ENCODE measurements at places on chromosomes 5 and 9.
A peak's percentile ranks its signal among the peaks of the same experiment; 100 is the strongest.

GRCh38 chr5:72237415-72237814, 82.6 kb downstream of the MRPS27 start:
- no peak for DNase-seq

DNA sequence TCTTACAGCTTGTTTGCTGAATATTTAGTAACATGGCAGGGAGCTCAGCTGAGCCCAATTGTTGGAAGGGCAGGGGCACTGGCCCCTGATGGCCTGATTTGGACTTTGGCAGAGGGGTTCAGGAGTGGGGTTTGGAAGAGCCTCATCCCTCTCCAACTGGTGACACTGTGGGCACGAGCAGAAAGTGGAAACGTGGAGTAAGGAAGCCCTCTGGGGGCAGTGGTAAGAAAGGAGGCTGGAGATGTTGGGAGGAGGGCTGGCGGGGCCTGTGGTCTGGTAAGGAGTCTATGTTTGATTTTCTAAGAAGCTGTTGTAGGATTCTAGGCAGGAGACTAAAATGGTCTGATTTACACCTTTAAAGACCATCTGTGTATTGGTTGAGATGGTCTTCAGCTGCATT, 208.9 kb downstream of the HSPA4 start:
- DNase-seq = no peak

DNA sequence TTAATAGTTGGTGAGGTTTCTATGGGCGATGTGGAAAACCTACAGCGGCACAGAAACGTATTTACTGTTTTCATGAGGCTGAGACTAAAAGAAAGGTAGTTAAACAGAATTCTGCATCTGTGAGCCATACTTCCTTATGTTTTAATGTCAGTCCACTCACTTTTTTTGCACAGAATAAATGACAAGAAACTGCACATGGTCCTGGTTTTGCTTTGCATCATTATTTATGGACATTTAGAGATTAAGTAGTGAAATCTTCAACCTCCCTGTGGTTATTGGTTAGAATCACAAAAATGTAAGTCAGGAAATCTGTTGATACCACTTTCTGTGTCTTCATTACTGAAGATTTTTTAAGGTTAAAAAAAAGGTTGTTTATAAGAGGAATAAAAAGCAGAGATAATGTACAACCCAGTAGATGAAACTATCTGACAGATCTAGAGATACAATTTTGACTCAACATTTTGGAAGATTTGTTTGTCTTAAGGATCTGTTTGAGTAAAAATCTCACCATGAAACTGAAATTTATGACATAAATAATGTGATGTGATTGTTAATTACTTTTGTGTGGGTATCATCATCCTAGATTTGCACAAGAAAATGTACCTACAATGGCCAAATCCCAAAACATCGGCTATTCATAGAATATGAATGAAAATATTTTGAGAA, 2.4 kb downstream of the PRR16 start:
- DNase-seq = no peak

DNA sequence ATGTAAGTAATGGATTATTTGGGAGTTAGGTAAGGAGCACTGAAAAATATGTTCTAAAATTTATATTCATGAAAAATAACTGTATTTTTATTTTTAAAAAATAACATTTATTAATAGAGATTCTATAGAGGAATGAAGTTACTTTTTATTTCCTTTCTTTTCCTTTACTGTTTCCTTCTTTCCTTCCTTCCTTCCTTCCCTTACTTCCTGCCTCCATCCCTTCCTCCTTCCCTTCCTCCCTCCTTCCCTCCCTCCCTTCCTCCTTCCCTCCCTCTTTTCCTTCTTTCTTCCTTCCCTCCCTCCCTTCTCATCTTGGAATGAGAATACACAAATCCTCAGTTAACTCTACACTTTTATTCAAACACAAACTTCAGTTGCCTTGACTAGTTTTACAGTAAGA, 560.1 kb downstream of the RAB3C start:
- no peak for DNase-seq

DNA sequence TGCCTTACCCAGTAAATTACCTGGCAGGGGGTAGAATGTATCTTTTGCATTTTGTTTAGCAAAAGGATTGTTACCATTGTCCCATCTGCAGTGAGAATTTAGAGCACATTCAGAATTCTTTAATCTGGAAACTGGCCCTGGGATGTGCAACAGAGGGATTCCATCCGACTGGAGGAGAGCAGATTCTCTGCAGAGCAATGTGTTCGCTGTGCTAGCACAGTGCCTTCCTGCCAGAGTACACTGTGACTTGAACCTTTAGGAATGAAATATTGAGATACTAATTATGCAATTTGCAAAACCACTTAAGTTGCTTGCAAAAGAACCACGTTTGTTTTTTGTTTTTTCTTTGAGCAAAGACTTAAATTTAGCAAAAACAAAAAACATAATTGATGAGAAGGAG, 22.5 kb upstream of the DMRT1 start:
- DNase-seq = no peak

DNA sequence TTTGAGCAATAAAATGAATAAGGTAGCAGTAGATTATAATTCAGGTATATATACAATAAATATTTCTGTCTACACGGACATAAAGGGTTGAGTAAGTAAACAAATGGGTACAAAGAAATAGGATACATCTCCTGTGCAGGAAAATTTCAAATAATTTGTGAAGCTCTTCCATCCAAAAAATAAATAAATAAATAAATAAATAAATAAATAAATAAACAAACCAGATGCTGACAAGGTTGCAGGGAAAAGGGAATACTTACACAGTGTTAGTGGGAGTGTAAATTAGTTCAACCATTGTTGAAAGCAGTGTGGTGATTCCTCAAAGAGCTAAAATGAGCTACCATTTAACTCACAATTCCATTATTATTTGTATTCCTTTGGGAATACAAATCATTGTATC, 227.3 kb upstream of the CDH18 start:
- DNase-seq = no peak

DNA sequence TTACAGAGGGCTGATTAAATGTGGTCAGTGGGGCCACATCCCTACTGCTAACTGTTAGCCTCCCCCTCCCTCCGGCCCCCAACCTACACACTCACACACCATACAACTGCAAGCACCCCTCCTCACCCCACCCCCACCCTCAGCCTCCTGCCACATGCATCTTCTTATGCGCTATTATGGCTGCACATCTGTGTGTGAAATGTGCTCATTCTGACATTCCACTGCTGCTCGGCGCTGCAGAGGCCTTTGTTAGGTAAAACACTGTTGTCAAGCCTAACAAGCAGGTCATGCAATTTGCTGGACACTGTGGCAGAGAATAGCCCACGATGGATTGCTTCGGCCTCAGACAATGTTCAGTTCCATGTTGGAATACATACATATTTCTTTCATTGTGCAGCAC, 173.6 kb downstream of the NR2F1-AS1 start:
- no peak for DNase-seq

- DNase-seq = peak; percentile 24
Measured at GRCh38 chr5:63963080-63963735, 963 bp upstream of the HTR1A start.

- DNase-seq = no peak
Measured at GRCh38 chr5:6158974-6159831, 219.1 kb downstream of the MED10 start.

DNA sequence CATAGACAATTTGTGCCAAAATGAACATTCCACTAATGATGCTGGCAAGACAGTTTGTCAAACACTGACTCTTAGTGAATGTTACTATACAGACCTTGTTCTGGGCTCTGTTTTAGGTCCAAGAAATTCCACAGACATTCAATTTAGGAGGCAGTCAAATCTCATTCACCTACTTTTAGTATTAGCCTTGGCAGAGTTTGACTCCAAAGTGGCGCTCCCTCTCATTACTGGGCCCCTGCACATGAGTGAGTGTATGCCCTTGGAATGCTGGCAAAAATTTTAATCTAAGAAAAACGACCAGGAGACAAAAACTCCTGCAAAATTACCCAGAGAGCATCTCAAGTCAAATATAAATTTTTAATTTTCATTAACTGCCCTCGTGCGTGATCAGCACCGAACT, 94.9 kb upstream of the SLC27A6 start:
- DNase-seq = no peak

DNA sequence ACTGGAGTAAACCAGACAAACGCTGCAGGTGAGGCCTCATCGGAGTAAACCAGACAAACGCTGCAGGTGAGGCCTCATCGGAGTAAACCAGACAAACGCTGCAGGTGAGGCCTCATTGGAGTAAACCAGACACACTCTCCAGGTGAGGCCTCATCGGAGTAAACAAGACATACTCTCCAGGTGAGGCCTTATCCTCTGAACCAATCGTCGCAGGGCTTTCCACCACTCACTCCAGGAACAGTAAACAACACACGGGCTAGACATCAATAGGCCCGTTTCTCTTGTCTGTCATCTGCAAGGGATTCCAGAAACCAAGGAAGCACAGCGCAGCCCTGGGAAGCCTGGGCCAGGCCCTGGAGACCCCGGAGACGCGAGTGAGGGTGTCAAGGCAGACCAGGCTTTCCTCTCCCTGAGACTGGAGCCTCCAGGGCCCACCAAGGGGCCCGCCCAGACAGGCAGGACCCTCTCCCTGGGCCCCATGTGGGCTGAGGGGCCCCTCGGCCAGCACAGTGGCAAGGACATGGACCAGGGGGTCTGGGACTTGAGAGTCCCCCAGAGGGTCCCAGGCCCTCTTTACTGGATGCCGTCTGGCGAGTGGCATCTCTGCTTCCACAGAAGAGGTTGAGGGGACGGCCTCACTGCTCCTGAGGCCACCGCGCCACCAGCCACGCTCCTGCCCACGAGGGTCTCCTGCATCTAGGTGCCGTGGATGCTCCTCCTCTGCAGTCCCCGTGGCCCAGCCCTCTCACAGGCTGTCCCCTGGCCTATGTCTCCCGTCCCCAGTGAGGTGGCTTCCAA, 26.4 kb upstream of the NSMF start:
- DNase-seq = no peak

DNA sequence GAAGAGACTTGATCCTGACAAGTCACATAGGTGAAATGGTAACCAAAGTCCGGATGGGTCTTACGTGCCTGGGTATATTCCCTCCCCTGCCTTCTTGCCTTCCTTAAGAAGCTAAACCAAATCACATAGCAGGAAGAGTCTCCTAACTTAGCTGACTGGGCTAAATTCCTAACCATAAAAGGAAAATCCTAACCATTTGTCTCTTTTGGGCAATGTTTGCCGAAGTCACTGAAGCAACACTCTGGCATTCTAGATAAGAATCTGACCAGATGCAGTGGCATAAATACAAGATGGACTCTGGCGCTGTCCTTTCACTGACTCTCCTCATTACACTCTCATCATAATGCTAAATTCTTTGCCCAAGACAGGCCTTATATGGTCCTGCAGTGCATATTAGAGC, 625.5 kb upstream of the RORB start:
- no peak for DNase-seq

GRCh38 chr5:17180864-17181723, 36.3 kb upstream of the BASP1 start:
- no peak for DNase-seq

GRCh38 chr5:150512368-150512747, 4.4 kb downstream of the NDST1 start:
- DNase-seq = no peak

DNA sequence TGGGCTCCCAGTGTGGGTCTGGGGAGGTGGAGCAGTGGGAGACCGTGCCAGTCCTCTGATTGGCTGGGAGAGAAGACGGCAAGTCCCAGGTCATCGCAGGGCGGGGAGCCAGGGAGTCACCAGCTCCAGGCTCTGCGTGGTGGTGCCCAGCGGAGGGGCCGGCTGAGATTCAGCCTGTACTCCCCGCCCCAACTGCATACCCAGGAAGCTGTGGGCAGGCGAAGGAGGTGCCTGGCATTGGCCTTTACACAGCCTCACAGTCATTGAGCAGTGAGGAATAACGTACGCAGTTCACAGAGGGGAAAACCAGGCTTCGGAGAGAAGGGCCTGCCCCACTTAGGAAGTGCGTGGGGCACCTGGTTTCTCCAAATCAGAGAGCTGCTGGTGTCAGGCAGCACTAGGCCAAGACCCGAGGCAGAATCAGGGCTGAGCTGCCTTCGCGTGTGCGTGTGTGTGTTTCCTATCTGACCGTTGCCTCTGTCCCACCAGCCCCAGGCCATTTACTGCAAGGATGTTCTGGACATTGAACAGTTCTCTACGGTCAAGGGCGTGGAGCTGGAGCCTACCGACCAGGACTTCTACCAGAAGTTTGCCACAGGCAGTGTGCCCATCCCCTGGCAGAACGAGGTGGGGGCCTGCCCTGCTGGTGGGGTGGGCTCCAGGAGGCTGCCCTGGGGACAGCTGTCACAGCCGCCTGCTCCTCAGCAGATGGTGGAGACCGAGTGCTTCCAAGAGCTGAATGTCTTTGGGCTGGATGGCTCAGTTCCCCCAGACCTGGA, 6.2 kb upstream of the PRR7 start:
- DNase-seq = no peak

- DNase-seq = no peak
Measured at GRCh38 chr9:71115448-71115975, 5.9 kb downstream of the TRPM3 start.

DNA sequence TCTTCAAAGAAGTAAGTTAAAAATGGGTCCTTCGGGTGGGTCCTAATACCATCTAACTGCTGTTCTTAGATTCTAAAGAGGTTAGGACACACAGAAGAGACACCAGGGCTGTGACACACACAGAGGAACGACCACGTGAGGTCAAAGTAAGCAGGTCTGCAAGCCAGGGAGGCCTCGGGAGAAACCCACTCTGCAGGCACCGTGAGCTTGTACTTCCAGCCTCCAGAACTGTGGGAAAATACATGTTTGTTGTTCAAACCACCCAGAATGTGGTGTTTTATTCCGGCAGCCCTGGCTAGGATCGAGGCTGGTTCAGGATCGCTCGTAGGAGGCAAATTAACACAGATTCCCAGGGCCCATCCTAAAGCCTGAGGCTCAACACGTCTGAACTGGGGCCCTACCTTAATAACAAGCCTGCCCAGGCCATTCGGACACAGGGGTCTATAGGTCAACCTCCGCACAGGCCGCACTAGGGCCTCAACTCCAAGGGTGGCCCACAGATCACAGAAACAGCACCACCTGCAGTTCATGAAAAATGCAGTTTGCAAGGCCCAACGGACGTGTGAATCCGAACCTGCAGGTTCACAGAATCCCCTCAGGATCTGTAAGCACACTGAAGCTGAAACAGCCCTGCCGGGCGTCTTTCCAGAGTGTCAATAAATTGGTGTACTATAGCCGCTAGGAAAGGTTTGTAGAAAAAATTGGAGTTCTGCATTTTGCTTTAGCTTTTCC, 7.1 kb downstream of the MED10 start:
- no peak for DNase-seq

DNA sequence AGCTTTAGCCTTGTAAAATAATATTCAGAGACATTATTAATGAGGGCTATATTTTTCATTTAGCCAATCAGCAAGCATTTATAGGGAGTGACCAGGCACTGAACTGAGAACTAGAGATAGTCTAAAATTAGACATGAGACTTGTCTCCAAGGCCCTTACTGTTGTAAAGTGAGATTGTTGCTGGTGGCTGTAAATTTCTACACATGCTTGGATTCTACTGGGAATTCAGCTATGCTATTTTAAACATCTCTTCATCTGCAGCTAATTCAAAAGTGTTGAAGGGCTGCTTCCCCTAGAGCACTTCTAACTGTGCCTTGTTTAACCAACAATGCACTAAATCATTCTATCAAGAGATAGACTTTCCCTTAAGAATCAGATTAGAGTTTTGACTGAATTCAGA, 67.4 kb downstream of the CHSY3 start:
- DNase-seq = no peak
